ENCODE measurements at places on chromosomes 5 and 9.

DNA sequence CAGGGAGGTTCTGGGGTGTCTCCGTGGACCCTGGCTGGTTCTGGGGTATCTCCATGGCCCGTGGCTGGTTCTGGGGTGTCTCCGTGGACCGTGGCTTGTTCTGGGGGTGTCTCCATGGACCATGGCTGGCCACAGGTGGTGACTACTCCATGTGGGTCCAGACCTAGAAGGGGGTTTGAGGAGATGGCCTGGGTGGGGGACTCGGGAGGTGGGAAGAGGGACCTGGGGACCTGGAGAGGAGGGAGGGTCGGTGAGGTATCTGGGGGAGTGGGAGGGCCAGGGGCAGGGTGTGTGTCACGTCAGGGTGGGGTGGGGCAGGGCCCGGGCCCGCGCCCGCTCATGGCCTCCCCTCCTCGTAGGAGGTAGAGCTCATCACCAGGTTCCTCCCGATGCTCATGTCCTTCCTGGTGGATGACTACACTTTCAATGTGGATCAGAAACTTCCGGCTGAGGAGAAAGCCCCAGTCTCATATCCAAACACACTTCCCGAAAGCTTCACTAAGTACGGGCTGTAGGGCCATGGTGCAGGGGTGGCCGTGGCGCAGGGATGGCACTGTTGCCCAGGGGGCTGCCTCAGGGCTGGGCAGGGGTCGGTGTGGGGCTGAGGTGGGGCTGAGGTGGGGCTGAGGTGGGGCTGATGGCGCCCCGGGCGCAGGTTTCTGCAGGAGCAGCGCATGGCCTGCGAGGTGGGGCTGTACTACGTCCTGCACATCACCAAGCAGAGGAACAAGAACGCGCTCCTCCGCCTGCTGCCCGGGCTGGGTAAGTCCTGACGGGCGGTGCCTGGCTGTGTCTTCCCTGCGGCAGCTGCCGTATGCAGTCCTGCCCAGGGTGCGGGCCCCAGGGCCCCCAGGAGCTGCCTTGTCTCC, 10.7 kb upstream of the TOR4A start:
- no peak for DNase-seq

DNA sequence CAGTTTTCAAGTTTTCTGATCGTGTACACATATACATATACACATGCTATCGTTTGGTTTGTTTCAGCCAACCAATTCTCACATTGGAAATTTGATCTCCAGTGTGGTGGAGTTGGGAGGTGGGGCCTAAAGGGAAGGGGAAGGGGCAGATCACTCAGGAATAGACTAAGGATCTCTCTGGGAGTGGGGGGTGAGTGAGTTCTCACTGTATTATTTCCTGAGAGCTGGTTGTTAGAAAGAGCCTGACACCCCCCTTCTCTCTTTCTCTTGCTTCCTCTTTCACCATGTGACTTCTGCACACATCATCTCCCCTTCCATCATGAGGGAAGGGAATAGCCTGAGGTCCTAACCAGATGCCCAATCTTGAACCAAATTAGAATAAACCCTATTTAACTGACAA, 551.7 kb downstream of the MAT2B start:
- DNase-seq: no peak

DNA sequence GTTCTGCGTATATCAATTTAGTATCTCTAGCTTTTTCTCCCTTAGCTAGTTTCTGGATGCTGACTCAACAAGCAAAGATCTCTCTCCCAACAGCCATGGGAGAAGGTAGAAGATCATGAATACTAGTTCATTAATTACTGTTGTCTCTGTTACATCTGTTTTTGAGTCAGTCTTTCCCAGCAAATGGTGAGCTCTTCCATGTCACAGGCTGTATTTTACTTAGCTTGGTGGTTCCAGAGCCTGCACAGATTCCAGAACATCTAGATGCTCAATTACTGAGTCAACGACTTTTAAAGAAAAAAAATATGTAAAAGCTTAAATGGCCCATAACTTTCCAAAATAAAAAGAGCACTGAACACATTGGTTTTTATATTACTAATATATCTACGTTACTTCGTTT, 307.2 kb downstream of the NSG2 start:
- no peak for DNase-seq

GRCh38 chr5:8944005-8944404, 601.9 kb downstream of the SEMA5A start:
- DNase-seq: no peak

GRCh38 chr5:124729720-124730359, 16.6 kb downstream of the ZNF608 start:
- DNase-seq: no peak

DNA sequence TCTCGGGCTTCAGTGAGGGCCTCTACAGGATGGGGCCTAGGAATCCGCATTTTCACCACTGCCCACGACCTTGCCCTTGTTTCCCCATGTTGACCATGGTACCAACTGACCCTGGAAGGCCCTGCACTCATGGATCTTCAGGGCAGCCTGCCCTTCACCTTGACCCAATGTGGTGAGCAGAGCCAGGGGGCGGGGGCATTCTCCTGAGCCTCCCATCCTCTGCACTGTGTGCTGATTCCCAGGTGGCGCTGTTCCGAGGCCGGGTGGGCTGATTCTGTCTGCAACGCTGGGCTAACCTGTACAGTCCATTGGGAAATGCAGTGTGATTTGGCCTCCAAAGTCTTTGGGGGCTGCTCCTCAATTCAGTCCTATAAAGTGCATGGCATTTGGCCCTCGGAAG, 68.7 kb downstream of the SHB start:
- no peak for DNase-seq

DNA sequence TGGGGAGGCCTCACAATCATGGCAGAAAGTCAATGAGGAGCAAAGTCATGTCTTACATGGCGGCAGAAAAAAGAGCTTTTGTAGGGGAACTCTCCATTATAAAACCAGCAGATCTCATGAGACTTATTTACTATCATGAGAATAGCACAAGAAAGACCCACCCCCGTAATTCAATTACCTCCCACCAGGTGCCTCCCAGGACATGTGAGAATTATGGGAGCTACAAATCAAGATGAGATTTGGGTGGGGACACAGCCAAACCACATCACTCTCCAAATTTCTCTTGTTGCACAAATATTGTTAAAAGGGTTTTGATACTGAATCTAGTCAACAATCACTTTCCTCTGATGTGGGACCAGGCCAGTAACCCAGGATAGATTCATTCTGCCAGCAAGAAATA, 1176.1 kb downstream of the CDH9 start:
- DNase-seq: peak; percentile 10

- peak; percentile 14 for DNase-seq
These were observed 3.4 kb downstream of the SLC6A19 start for GRCh38 chr5:1204693-1205242.

- no peak for DNase-seq
These were observed 50.7 kb downstream of the ARRDC3 start for GRCh38 chr5:91332267-91333045.

- no peak for DNase-seq
These were observed 4.4 kb downstream of the SLIT3 start for GRCh38 chr5:169296419-169297143.
